Hepatic stellate cell (primary cell): ENCODE measurements at places on chromosomes 3 and 15.

DNA sequence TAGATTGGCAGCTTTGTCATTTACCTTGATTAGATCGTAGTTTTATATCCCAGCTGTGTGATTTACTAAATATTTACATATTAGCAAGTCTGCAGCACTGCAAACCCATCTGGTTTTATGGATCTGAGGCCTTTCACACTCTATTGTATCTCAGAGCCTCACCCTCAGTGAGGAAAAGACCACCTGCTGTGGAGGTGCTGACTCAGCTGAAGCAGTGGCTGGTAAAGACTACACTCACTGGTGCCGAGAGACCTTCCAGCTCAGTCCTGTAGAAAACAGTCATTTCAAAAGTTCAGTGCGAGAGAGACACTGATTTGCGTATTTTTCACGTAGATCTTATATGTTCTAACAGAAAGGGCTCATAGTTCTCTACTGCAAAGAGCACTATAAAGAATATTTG, 307.8 kb upstream of the TPM1 start:
- no peak for DNase-seq

DNA sequence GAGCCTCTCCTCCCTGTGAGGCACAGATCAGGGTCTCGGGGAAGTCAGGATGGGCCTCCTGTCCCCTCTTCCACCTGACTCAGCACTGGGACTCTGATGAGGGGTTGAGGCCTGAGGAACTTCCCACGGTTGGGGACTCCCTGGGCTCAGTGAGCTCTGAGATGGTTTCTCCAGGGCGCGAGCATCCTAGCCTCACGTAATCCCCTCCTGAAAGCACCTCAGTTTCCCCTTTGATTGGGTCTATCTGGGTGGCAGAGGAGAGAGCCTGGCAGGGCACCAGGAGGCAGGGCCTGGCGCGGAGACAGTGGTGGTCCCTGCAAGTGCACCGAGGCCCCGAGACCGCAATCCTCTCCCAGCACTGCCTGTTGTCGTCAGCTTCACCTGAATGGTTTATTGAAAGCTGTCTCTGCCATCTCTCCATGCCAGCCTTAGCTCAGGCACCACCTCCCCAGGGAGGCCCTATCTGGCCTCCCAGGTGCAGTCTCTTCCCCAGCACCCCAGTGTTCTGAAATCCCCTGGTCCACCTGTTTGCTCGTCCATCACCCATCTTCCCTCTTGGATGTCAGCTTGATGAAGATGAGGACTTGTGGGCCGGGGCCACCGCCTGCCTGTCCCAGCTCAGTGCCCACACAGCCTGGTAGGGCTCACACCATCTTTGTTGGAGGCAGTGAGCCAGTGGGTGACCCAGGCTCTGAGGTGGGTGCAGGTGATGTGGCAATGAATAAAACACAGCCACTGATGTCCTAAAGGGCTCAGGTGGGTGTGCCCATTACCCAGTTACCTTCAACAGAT, 52.2 kb upstream of the PCSK6 start:
- DNase-seq: no peak

DNA sequence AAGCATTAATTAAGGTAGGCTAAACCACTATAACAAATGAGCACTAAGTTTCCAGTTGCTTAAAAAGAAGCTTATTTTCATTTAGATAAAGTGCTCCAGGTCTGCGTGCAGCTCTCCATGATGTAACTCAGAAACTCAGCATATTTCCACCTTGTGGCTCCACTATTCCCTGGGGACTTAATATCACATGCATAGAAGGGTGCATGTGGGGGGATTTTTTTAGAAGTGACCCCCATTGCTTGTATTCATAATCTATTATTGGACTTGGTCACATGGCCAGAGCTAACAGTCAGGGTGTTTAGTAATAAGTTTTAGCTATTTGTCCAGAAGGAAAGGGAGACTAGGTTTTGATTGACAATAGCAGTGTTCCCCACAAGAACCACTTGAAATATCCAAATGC, 86.8 kb downstream of the TMCO5A start:
- no peak for DNase-seq

DNA sequence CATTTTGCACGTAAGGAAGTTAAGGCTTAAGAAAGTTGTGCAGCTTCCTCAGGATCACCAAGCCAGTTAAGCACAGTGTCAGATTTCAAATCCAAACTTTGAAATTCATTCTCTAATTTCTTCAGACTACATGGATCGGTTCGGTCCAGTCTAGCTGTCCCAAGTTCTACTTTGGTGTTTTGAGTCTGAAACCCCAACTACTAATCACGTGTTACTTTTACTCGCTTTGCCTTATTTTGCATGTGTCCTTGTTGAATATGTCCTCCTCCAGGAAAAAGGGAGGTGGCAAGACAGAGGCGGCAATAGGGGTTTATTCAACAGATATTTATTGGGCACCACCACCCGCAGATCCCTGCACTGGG, 522 bp upstream of the GXYLT2 start:
- no peak for DNase-seq

GRCh38 chr3:17747174-17747889, 4.9 kb upstream of the TBC1D5 start:
- DNase-seq: no peak

DNA sequence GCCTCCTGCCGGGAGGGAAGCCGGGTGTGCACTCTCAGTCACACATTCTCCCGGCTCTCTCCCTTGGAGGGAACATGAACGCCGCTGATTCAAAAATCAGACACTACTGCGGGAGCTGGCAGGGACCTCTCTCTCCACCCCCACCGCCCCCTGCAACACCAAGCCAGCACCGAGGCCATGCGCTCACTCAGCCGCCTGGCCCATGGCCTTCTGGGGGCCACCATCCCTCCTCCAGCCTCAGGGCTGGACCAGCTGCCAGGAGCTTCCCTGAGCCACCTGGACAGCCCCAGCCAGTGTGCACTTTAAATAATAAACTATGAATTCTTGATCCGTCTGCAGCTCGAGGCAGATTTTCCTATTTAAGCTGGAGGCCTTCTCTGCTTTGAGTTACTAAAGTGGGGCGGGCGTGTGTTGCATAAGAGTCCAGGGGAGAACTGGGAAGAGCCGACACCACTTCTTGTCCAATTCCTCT, 30.6 kb downstream of the ADAMTS17 start:
- DNase-seq: no peak
